Daoy (cell line): ENCODE measurements at places on chromosomes 7 and 10. TPM values are rescaled to one million over a fixed set of nuclear protein-coding genes. Genes with fewer than 3 reads are reported as not detected.
A peak's percentile ranks its signal among the peaks of the same experiment; 100 is the strongest.

DNA sequence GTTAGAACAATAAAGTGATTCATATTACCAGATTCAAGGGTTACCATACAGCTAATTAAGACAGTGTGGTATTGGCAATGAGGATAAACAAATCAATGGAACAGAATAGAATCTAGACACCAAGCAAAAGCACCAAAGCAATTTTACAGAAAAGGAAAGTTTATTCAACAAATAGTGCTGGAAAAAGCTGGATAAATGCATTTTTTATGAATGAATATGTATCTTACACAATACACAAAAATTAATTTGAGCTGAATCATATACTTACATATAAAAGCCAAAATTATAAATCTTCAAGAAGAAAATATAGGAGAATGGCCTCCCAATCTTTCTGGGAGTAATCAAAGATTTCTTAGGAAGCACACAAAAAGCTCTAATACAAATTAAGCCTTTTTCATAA, 220.4 kb upstream of the PTN start:
- no peak for DNase-seq

DNA sequence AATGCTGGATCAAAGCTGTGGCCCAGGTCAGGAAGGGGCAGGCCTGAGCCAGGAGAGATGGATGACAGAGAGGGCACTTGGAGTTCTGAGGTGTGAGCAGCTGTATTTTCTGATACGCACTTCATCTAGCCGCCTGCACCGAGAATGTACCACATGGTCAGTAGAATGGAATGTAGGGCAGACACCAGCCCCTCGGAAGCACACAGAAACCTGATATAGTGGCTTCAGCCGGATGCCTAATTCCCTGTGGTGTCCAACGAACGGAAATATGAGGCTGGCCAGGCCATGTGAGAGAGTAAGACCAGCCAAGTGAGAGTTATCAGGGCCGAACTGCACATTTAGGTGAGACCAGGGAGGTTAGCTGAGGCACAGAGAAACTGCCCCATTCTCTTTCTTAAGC, 46.7 kb upstream of the PLCE1 start:
- DNase-seq, result peak; percentile 83

The WNT8B gene
- not detected in 2 replicates for total RNA-seq

DNA sequence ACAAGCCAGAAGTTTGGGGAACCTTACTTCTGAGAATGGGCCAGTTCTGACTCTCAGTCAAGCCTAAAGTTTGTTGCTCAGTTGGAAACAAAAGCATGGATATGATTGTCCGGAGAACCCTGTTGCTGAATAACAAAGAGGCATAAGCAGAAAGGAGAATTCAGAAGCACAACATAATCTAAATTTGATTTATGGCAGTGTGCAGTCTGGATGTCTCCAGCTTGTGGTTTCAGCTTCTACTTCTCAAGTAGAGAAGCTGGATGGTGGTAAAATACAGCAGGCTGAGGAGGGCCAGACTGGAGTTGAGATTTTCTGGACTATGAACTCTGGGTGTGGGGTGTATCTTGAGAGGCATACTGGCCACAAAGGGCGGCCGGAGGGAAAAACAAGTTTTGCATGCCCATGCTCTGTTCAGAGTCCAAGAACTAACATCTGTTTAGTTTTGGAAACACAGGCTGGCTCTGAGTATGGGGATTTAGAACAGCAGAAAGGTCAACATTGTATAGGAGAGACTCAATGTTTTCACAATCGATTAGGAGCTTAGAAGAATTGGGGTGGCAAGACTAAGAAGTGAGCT, 592.9 kb downstream of the CNTNAP2 start:
- no peak for DNase-seq

The FGFBP3 gene
- 0.57 TPM in 1 of 2 replicates, not detected in the other for total RNA-seq
